A549 treated with CpdA at 1 μM for 4 hours (cell line): ENCODE measurements at places on chromosomes 12 and 14. TPM values are rescaled to one million over a fixed set of nuclear protein-coding genes. Genes with fewer than 3 reads are reported as not detected.

Gene CACNA2D4
- total RNA-seq = not detected in 5 replicates

Gene GUCY2C
- 0.01 TPM in 1 of 5 replicates, not detected in the others for total RNA-seq

Gene GARIN6
- total RNA-seq = not detected in 5 replicates

Gene PLA2G1B
- not detected in 5 replicates for total RNA-seq

Gene AACS
- 16.2 to 19.1 TPM (median 17.9 TPM) in 5 replicates for total RNA-seq

Gene CMA1
- total RNA-seq = not detected in 5 replicates

Gene LYZ
- total RNA-seq = 0.11 to 0.64 TPM (median 0.35 TPM) in 3 of 5 replicates, not detected in the others

Gene LMNTD1
- total RNA-seq = not detected in 5 replicates

Gene SERPINA4
- total RNA-seq = not detected in 5 replicates

Gene SMIM41
- not detected in 5 replicates for total RNA-seq

Gene ARMH4
- 0.34 to 1.3 TPM (median 0.54 TPM) in 5 replicates for total RNA-seq
